ENCODE measurements at places on chromosomes 7 and 10.

- DNase-seq = no peak
Observed at GRCh38 chr7:130481898-130482297, 10.0 kb upstream of the MEST start.

GRCh38 chr7:18295781-18296423 is 199.6 kb upstream of the HDAC9 start:
- DNase-seq = no peak

GRCh38 chr10:71128311-71128980 is 83.9 kb upstream of the UNC5B start:
- no peak for DNase-seq

GRCh38 chr10:90319188-90319914 is 538.5 kb downstream of the HTR7 start:
- DNase-seq = no peak

DNA sequence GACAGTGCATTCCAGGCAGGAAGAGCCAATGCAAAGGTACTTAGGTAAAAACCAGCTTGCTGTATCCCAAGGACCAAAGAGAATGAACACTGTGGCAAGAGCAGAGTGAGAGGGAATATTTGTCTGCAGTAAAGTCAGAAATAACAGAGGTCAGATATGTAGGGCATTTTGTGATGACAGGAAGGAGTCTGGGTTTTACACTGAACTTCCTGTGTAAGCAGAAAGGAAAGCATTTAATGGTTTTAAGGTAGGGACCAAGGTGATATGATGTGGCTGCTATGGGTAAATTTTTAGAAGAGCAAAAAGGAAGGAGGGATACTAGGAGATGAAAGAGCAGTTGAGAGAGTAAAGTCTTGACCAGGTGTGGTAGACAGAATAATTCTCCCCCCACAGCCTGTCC is 10.1 kb downstream of the ABCB1 start:
- no peak for DNase-seq

- DNase-seq = no peak
Observed at GRCh38 chr7:28802450-28802849, 155.7 kb downstream of the TRIL start.

GRCh38 chr10:24958091-24958720 is 5.8 kb upstream of the PRTFDC1 start:
- DNase-seq = no peak

DNA sequence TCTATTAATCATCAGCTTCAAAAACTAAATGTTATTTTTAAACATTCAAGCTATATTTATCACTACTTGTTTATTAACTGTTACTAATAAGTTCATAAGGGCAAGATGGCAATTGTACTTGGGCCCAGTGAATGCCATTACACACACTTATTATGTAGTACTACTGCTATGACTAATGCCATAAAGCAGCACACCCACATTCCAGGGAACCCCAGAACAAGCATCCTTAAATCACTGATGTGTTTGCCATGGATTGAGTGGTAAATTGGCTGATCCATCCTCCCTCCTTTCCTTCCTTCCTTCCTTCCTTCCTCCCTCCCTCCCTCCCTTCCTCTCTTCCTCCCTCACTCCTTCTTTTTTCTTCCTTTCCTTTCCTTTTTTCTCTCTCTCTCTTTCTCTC is 37.4 kb upstream of the RSU1 start:
- DNase-seq = no peak

DNA sequence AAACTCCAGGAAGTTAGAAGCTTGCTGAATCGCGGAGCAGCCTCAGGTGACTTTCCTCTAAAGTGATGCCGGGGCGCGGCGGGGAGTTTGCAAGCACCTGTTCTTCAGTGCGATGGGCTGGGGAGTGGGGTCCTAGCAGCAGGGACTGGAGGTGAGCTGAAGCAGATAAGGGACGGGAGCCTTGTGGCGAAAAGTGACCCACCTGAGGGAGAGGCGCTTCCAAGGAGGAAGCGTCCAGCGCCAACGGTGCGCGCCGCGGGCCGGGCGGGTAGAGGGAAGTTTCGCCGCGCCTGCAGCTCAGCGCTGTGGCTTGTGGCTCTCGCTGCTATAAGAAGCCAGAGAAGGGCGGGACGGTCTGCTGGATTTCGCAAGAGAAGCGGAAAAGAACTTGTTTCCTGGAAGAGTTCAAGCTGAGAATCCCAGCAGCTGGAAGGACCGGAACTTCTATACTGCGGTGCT is at the start of gene STEAP4:
STEAP4 (minus strand) TSS at position 305 of the 459 bp plus-strand sequence. CDS start 22,625 bp downstream, outside the sequence.
- no peak for DNase-seq

DNA sequence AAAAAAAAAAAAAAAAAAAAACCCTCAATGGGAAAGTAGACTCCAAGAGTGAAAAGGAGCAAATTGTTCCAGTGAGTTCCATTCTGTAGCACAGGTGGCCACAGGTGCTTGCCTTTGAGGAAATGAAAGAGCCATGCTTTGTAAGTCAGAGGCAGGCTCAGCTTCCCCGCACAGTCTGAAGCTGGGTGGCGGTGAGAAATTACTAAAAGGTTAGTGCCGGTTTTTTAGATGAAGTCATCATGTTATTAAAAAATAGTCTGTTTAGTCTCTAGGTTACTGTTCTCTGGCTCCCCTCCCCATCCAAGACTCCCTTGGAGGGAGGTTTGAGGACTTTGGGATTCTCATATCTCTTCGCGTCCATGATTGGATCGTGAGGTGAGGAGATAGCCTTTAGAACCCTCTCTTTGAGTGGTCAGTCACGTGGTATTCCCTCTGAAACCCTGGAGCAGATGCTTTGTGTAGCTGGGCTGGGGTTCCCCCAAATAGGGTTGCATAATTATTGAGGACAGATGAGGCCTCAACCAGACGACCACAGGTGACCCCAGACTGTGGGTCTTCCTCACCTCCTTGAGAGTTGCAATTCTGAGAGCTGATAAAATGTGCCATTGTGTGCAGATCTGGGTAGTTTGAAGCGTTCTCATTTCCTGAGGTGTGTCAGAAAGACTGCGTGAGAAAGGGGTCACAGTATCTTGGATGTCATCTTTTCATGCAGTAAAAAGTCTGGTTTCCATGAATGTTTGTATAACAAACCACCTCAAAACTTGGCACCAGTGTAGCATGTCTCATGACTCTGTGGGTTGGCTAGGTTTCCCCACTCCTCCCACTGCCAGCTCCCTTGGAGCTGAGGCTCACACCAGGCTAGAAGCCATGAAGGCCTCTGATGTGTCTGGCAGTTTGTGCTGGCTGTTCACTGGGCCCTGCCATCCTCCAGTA is 27.1 kb downstream of the OGDH start:
- peak; percentile 31 for DNase-seq

DNA sequence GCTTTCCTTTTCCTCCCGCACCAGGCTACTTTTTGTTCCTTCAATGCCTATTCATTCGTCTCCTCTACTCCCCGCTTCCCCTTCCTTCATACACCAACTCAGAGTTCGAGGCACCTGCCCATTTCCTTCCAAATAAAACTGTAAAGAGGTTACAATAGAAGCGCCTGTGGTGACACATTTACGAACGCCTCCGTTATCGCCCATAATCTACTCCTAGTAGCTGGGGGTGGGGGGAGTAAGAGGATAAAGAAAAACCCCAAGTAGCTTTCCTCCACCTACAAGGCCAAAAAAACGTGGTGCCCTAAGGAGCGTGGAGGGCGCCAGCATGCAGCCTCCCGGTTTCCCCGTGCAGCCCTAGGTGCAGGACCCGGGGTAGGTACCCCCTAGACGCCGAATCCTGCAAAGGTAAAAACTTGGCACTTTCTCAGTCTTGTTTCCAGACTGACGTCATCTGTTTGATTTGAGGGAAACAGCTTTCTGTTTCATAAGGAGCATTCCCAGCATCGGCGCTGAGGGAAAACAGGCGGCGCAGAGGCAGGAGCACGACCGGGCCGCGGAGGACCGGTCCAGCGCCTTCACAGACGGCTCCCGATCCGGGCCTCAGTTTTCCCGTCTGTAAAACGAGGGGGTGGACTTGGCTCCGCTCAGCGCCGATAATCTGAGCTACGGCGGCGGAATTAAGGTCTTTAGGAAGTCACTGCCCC is 922 bp downstream of the PPA1 start:
- DNase-seq = peak; percentile 57

GRCh38 chr7:51455086-51455485 is 138.5 kb upstream of the COBL start:
- no peak for DNase-seq
